ENCODE measurements at places on chromosomes 2 and 18. TPM values are rescaled to one million over a fixed set of nuclear protein-coding genes. Genes with fewer than 3 reads are reported as not detected.

EIF5B gene
- 12.2 TPM for total RNA-seq

SCYGR4 gene
- total RNA-seq: not detected

GALR1 gene
- not detected for total RNA-seq

AQP12B gene
- not detected for total RNA-seq

MC2R gene
- total RNA-seq: not detected

SLC38A11 gene
- total RNA-seq: 2.2 TPM

CXCR1 gene
- total RNA-seq: 0.30 TPM

FEV gene
- total RNA-seq: not detected

LRRTM1 gene
- not detected for total RNA-seq

CCDC68 gene
- total RNA-seq: 4.6 TPM

DNAH7 gene
- total RNA-seq: 0.35 TPM

PLCD4 gene
- 0.43 TPM for total RNA-seq

HOXD12 gene
- total RNA-seq: not detected

- no peak for DNase-seq
These were observed 13.5 kb downstream of the CBLN2 start for GRCh38 chr18:72530622-72531021.

GRCh38 chr18:56977309-56977708 lies 169.6 kb upstream of the BOD1L2 start:
- DNase-seq: no peak

DNA sequence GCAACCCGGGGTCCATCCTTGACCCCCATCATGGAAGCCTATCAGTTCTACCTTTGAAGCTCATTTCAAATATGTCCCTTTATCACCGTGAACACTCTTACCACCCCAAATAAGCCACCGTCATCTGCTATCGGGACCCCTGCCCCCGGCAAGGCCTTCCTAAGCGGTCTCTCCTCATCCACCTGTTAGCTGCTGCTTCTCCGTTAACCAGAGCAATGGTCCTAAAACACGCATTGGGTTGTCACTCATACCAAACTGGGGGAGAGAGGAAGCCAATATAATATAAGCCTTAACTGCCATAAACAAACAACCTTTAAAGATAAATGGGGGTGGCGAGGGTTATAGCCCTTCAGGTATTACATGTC lies 680 bp downstream of the ASNSD1 start:
- DNase-seq: no peak

DNA sequence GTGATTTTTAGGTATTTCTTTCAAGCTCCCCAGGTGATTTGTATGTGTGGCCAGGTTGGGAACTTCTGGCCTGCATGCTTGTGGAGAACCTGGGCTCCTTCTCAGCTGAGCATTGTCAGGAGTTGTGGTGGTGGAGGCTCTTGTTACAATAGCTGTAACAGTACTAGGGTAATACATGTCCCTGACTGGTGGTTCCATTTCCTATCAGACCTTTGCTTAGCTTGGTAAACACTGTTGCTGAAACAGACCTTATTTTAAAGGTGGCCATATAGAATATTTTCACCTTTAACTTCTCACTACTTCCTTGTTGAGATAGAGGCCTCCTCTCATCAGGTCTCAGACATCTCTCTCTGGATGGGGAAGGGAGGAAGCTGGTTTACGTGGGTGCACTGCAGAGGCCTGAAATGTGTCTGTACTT lies 79.2 kb downstream of the SETBP1 start:
- no peak for DNase-seq

DNA sequence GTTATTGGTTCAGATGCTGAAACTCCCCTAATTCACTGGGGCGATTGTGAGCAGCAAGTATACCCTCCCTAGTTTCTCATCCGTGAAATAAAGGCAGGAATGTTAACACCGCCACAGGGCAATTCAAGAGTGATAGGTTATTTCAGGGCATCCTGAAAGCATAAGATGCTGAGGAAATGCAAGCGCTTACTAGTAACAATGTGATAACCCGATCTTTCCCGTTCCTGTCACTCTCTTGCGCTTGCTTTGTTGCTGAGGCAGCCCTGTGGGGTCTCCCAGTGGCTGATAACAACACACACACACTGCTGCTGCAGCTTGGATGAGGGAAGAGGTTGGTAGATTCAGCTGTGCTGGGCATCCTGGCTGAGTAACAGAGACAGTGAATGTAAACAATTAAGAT lies 259.3 kb downstream of the AGPS start:
- DNase-seq: no peak

- no peak for DNase-seq
These were observed 53.4 kb downstream of the MC4R start for GRCh38 chr18:60319129-60319528.

- DNase-seq: no peak
These were observed 272.5 kb downstream of the DSEL start for GRCh38 chr18:67243799-67244587.

GRCh38 chr2:86633155-86633651 lies 9.5 kb upstream of the RNF103 start:
- no peak for DNase-seq

DNA sequence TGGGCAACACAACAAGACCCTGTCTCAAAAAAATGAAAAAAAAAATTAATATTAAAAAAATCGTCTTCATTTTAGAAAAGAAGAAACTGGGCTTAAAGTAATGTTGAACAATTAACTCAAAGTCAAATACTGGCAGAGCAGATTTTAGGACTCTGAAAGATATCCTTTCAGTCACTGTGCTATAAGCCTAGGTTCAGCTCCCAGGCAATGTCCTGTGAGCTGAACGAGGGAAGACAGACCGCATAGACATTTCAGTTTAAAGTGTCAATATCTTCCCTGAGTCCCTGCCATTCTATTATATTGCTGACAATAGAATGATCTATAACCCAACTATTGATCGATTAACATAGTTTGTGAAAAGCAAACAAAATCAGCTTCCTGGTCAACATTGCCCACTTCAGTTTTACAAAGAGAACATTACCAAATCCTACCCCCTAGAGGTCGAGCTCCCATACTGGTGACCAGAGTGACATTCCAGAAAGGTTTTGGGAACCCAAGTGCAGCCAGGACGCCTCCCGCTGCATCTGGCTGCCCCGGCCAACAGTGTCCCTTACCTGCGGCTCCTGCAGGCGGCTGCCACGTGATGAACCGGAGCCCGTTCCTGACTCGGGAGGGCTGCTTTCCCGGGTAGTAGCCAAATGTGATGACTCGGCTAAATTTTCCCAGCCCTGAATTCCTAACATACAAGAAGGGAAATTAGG lies 639 bp downstream of the MRO start:
- DNase-seq: peak; percentile 94

DNA sequence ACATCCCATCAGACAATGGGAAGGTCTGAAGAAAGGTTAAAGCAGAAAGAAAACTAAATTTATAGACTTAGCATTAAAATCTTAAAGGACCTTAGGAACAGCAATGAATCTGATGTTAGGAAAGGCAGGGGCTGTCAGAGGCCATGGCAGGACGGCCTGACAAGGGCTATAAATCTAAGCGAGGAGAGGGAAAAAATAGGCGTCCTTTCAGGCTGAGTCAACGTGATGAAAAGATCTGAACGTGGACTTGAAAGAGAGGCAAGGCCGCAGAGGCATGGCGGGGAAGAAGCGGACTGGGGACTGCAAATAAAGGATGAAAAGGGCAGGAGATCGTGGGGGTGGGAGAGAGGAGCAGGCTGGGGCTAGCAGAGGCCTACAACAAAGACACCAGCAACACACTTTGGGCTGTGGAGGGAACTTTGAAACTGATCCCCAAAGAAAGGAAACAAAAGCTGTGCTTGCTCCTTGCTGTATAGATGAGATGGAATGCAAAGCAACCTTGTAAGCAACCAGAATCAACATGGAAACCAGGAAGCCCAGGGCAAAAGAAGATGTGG lies 145.6 kb downstream of the NRP2 start:
- no peak for DNase-seq

- DNase-seq: no peak
These were observed 133.9 kb downstream of the TDRD15 start for GRCh38 chr2:21257621-21258020.

- DNase-seq: no peak
These were observed 247.4 kb downstream of the FBXO15 start for GRCh38 chr18:73900106-73900835.

- DNase-seq: no peak
These were observed 94.3 kb upstream of the KCTD1 start for GRCh38 chr18:26642440-26643348.

- DNase-seq: no peak
These were observed 92.7 kb upstream of the ETAA1 start for GRCh38 chr2:67304300-67304890.

GRCh38 chr2:96353032-96353561 lies 17.5 kb downstream of the NCAPH start:
- DNase-seq: peak; percentile 57

DNA sequence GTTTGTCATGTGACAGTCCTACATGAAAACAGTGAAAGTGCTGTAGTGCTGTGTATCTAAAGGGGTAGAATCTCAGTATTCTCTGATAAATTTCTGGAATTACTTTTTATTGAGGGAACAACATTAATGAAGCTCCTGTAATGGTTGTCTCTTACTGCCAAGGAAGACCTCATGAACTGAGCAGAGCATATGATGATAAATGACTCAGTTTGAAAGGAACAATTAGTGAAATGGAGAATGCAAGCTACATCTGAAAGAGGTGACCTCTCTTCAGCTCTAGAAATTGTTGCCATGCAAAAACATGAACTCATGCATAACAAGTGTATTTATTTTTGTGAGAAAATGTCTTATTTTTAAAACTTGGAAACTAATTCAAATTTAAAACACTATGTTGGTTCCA lies 93.6 kb downstream of the SCN9A start:
- DNase-seq: no peak

DNA sequence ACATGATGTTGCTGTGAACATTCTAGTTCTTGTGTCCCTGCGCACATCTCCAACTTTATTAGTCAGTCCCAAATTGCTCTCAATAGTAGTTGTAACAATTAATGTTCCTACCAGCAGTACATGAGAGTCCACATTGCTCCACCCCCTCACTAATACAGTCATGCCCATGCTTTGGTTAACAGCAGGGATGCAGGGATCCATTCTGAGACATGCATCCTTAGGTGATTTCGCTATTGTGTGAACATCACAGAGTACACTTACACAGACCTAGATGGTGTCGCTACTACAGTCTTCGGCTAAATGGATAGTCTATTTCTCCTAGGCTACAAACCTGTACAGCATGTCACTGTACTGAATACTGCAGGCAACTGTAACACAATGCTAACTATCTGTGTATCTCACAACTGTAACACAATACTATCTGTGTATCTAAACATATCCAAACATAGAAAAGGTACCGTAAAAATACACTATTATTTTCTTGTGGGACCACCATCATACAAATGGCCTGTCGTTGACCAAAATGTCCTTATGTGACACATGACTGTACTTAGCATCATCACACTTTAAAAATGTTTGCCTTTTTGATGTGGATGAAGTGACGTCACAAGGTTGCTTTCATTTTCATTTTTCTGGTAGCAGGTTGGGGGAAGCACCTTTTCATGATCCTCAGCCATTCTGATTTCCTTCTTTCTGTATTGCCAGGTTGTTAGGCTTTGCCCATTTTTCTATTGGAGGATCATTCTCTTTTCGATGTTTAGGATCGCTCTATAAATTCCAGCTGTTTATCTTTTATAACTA lies 82.9 kb upstream of the RNF152 start:
- no peak for DNase-seq

- DNase-seq: no peak
These were observed 64.7 kb upstream of the PXDN start for GRCh38 chr2:1808981-1809422.

DNA sequence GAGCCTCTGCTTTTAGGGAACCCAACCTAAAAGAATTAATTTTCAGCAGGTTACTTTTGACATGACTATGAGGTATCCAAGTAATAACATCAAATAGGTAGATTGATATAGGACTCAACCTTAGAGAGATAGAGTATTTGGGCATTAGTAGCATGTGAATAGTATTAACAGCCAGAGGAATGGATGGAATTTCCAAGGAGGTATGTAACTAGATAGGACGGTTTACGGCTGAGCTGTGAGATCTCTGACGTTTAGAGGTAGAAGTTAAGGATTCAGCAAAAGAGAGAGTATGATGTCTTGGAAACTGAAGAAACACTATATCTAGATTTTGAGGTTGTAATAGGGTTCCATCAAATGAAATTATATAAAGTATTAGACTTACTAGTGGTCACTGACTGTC lies 70.3 kb downstream of the HNMT start:
- DNase-seq: no peak

GRCh38 chr18:52045946-52046675 lies 293.9 kb upstream of the DCC start:
- DNase-seq: no peak

- no peak for DNase-seq
These were observed 15.9 kb upstream of the CPS1 start for GRCh38 chr2:210540471-210540870.

- no peak for DNase-seq
These were observed 93.6 kb downstream of the ZFP36L2 start for GRCh38 chr2:43132683-43133301.

GRCh38 chr18:50696929-50697328 lies 122.9 kb downstream of the MRO start:
- no peak for DNase-seq

- DNase-seq: no peak
These were observed 52.5 kb upstream of the FAM136A start for GRCh38 chr2:70354264-70354949.

- no peak for DNase-seq
These were observed 1200.8 kb upstream of the GYPC start for GRCh38 chr2:125455110-125455509.

DNA sequence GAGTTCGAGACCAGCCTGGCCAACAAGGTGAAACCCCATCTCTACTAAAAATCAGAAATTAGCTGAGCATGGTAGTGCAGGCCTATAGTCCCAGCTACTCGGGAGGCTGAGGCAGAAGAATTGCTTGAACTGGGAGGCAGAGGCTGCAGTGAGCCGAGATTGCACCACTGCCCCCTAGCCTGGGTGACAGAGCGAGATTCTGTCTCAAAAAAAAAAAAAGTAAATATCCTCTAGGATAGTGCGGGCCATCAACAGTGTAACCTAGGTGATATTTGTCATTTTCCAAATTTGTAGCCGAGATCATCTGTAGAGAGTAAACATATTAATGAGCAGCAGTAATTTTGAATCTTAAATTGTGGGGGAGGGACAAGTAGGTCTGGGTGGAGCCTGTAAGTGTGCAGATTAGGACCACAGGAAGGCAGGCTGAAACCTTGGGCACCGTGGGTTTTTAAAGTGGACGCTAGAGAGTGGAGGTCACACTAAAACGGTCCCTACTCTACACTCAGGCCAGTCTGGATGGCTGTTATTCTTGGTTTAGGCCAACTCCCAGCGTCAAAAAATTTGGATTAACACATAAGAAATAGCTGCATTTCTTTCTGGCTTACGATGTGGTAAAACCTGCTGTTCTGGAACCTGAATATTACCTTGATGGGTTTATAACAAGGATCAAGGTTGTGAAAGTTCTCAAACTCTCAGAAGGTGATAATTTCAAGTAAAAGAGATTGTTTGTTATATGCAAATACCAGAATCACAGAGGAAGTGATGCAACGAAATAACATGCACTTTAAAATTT lies 22.7 kb upstream of the TET3 start:
- DNase-seq: no peak

DNA sequence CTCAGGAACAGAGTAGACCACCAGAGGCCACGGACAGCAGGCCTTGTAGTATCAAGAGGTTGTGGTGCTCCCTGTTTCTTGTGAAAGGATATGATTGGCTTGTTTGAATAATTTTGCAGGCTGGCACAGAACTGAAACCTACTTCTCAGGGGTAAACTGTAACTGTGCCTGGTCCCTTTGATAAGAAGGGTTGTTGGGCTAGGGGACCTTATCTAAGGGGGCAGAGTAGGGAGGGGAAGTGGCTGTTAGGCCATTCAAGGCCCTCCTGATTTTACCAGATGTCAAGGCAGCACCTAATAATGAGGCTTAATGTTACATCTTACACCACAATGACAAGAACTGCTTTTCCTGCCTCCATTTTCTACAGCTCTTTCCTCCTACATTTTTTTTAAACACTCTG lies 45.6 kb downstream of the GPR39 start:
- DNase-seq: no peak
